ENCODE measurements at places on chromosomes 16 and 17.

DNA sequence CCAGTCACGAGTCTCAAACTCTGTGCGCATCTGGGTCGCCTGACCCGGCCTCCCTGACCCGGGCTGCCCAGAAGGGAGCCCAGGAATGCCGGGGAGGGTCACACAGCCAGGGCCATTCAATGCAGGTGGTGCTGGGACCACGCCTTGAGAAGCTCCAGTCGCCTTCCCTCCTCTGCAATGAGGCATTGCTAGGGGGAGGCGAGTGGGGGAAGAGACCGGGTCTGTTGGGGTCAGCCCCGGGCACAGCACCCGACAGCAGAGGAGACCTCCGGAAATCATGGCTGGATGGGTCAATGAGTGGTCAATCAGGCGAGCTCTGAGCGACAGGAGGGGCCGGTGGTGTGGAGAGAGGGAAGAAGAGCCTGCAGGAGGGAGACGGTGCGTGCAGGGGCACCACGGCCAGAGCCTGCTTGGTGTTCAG, 13.3 kb downstream of the JPH3 start:
- no peak for DNase-seq

- no peak for DNase-seq
These were observed 6.5 kb upstream of the CARD14 start for GRCh38 chr17:80163336-80163735.

GRCh38 chr17:42290577-42290976, 2.3 kb downstream of the STAT5A start:
- DNase-seq = no peak

- DNase-seq = no peak
These were observed 53.5 kb downstream of the ZDHHC7 start for GRCh38 chr16:84957792-84958191.

DNA sequence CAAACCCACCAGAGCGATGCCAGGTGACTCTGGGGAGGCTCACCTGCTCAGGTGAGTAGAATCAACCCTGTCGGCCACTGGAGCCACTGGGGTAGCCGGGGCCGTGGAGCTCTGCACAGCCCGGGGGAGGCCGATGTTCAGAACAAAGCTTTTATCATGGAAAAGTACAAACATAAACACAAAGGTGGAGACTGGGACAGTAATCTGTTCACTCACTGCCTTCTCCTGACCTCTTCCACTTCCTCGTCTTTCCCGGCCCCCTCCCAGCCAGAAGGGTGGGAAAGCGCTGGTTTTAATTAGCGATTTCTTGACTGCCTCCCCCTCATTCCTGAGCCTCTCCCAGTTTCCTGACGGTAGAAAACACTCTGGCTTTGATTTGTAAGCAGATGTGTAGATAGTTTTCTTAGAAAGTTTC, 9.8 kb upstream of the TEX19 start:
- DNase-seq = no peak

- no peak for DNase-seq
These were observed 493.7 kb upstream of the ERCC4 start for GRCh38 chr16:13426269-13426668.

GRCh38 chr17:64003526-64004121, 5.5 kb downstream of the PRR29 start:
- no peak for DNase-seq

DNA sequence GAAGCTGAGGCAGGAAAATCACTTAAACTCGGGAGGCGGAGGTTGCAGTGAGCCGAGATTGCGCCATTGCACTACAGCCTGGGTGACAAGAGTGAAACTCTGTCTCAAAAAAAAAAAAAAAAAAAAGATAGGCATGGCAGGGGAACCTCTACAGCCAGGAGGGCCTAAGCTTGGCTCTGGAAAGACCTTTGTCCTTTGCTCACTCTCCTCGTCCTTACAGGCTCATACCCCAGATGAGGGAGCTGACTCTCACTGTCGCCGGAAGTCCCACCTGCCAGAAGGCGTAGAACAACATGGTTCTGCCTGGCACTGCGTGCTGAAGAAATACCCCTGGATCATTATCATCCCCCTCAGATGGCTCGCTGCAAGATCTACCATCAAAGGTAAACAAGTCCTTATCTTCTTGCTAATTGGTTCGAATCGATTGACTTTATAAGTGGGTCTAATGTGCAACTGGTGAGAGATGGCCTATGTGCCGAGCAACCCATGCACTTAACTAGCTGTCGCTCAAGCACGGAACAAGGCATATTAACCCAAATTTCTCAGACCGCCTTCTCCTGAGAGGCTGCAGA, 29.7 kb downstream of the RTN4RL1 start:
- DNase-seq = no peak

DNA sequence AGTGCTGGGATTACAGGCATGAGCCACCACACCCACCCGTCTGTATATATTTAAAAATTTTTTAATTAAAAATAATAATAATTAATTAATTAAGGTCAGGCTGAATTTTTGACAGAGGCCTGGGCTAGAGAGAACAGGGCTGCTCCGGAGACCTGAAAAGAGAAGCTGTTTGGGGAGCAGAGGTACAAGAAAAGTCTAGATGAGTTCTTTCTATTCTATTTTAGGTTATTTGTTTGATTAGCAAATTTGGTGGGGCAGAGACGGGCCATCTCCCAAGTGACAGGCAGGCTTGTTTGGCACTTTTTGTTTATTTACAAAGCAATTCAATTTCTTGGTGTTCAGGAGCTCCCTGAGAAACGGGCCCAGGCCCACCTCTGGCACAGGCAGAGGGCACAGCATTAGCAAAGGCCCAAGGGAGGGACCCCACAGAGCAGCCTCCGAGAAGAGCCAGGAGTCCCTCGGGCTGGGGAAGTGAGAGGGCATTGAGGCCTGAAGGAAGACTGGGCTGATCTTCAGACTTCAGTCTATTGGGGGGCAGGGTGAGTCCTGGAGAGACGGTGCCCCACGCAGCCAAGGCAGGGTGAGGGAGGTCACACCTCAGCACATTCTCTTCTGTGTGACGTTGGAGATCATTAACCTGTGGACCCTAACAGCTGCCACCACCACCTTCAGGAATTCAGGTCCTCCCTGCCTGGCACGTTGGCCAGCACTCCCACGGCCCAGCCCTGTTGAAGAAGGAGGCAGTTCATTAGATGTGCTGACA, 10.8 kb upstream of the RIPOR1 start:
- DNase-seq = no peak

DNA sequence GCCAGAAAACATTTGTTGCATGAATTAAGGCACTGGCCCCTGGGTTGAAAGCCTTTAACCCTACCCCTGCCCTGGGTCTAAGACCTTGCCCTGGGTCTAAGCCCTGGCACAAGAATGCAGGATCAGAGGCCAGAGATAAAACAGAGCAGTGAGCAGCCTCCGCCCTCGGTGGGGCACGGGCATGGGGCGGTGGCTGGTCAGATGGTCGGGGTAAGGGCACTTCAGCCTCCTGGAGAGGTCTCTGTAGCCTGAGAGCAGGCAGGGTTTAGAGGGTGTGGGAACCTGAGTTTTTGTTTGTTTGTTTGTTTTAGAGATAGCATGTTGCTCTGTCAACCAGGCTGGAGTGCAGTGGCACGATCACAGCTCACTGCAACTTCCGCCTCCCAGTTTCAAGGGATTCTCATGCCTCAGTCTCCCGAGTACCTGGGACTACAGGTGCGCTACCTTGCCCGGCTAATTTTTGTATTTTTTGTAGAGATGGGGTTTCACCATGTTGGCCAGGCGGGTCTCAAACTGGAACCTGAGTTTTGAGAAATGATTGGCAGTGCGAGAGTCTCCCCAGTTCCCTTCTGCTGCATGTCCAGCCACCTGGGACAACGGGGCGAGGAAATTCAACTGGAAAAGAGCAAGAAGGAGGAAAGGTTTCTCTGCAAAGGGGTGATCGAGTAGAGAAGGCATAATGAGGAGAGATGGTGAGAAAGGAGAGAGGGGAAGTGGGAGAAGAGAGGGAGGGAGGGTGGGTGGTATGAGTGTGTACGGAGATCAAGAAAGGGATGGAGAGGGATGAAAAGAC, 27.7 kb downstream of the TNS4 start:
- DNase-seq = no peak

DNA sequence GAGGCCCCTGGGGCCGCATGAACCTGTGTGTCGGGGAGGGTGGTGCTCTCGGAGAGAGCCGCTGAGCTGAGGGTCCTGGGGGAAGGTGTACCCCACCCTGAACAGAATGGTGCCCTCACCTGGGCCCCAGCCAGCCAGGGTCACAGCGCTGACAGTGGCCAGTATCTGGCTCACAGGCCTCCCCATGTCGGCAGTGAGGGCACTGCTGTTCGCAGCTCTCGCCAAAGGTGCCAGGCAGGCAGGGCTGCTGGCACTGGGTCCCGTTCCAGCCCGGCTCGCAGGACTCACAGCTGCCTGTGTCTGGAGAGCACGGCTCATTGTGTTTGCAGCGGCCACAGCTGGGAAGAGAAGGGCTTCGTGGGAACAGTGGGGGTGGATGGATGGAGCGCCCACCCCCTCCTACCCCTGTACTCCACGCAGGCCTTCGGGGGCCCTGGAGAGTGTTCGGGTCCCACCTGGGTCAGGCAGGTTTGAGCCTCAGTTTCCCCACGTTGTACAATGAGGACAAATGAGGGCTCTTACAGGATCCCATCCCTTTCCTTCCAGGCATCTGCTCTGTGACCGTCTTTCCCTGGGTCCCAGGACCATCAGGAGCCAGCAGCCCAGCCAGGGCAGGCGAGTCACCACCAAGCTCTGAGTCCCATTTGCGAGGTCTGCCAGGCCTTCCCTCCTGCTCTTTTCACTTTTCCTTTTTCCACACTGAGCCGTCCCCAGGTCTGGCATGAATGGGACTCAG, 5.0 kb downstream of the SCARF1 start:
- DNase-seq = no peak

DNA sequence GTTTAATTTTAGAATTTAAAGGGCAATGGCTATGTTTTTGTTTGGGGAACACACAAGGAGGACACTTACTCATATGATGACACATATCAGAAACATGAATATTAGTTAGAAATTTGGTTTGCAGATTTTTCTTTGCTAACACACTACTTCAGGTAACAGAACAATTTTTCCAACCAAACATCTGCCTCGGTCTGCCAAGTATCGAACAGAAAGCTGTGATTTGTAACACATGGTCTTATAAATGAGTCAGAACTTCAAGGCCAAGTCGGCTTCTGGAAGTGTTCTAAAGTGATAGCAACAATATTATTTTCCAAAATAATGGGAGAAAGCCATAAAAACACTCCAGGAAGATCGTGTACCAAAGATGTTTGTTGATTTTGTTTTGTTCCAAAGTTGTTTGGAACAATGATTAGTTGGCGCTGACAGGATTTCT, 75.9 kb upstream of the PMFBP1 start:
- no peak for DNase-seq

DNA sequence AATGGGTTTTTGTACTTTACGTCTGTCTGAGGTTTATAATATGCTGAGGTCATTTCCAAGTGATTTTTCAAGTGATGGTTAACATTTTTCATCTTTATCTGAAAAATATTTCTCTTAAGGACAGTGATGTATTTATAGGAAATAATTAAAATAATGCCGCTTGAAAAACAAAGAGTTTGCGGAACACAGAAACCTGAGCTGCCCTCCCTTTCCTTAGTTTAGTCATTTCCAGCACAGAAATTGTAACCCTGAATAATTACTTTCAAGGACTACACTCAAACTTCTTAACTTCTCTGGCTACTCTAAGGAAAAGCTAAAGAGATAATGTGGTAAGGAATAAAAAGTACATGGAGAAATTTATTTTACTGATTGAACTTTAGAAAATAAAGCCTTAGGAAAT, 54.6 kb downstream of the MRTFB start:
- no peak for DNase-seq

- DNase-seq = no peak
These were observed 92.8 kb downstream of the AMFR start for GRCh38 chr16:56332464-56333079.

DNA sequence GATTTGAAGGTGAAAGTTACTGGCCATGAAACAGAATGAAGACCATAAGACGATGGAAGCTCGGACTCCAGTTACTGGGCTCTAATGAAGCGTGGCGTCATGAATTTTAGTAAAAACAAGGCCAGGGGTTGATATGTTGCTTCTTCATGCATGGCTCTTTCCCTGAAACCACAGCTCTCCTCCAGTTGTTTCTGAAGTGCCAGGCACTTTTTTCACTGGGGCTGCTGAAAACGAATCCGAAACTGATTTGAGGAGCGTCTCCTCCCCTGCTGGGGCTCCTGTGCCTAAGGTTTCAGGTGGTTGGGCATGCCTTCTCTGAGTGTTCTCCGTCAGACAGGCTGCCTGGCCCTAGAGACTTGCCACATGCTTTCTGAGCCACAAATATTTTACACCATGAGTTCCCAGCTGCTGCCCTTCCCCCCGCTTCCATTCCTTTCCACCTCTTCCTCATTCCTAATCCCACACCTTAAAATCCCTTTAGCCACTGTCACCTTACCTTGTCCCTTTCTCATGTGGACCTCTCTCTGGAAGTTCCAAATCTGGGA, 3.7 kb upstream of the MYL4 start:
- DNase-seq = peak; percentile 72

DNA sequence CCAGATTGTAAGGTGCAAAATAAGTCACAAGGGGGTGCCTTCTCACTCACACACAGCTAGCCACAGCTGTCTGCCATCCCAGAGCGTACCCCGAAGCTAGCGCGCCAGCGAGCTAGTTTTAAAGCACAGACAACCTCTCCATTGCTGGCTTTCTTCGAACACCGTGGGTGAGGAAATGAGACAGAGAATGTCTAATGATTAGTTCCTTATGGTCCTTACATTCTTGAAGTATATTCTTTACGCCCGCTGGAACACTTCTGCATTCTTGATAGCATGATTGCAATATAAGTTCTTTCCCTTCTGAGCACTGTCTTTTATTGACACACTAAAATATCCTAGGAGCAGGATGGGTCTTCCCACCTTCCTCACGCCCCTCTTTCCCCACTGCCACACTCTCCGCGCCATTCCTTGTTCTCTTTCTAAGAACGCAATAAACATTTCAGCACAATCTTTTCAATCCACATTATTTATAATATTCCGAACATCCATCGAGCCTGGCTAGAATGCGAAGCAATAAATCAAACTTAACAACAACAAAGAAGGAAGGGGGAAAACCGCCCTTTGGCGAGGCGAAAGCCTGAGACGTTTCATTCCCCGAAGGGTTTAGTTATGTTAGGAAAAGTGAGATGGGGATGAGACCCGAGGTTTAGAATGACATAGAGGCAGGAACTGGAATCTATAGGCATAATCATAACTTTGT, 251.3 kb downstream of the NTN1 start:
- no peak for DNase-seq

DNA sequence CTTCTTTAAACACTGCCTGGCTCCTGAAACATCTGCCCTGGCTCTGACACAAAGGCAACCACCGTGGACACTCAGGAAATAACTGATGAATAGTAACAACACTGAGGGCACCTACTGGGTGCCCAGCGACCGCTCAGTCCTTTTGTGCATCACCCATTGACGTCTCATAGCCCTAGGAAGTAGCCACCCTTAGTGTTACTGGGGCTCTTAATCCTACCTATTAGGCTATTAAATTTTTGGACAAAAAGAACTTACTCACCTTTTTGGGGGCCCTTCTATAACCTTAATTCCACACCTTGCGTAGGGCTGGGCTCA, 11.7 kb downstream of the PPL start:
- DNase-seq = no peak
